NCI-H1436 treated with DMSO at 0.1 percent for 48 hours (cell line): ENCODE measurements at places on chromosomes 7 and 10.

- no peak for DNase-seq
Observed at GRCh38 chr10:94042001-94042833, 48.5 kb downstream of the PLCE1 start.

- DNase-seq: no peak
Observed at GRCh38 chr7:143048827-143049226, 3.3 kb upstream of the OR6V1 start.

DNA sequence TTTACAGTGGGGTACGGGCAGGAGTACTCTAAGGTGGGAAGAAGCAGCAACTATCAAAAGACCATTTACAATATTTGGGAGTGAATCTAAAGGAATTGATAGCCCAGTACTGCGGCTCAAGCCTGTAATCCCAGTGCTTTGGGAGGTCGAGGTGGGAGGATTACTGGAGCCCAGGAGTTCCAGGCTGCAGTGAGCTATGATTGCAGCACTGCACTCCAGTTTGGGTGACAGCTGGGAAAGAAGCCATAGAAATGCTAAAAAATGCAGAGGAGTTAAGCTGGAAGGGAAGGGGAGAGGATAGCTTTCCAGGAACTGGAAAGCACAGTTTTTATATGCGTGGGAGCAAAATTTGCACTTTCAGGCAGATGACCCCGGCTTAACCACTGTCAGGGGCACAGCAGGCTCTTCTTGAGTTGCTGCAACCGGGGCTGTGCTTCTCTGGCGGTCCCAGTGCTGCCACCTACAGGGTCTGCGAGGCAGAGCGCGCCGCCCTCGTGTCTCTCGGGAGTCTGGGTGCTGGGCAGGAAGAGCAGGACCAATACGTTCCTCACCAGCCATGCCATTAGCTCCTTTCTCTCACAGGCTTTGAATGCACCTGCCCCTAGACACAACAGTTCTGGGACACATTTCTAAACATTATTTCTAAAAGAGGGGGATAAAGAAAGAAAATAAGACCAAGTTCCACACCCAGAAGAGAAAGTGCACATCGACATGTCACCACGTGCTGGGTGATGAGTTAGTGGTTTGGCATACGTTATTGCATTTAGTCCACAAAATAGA is 10.1 kb upstream of the BMPER start:
- peak; percentile 16 for DNase-seq

DNA sequence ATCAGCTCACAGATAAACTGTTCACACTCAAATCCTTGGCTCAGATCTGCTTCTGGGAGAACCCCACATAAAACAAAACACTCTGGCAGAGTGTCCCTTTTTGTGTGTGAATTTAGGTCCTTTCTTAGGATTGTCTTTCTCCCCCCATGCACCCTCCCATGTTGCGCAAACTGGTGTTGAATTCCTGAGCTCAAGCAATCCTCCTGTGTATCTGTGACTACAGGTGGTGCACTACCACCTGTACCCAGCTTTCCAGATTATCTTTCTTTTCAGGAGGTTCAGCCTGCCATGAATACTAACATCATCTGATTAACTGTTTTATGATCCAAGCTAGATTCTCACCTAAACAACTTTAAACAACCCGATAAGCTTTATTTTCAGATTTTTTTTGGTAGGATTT is 177.6 kb upstream of the CSTF2T start:
- no peak for DNase-seq

DNA sequence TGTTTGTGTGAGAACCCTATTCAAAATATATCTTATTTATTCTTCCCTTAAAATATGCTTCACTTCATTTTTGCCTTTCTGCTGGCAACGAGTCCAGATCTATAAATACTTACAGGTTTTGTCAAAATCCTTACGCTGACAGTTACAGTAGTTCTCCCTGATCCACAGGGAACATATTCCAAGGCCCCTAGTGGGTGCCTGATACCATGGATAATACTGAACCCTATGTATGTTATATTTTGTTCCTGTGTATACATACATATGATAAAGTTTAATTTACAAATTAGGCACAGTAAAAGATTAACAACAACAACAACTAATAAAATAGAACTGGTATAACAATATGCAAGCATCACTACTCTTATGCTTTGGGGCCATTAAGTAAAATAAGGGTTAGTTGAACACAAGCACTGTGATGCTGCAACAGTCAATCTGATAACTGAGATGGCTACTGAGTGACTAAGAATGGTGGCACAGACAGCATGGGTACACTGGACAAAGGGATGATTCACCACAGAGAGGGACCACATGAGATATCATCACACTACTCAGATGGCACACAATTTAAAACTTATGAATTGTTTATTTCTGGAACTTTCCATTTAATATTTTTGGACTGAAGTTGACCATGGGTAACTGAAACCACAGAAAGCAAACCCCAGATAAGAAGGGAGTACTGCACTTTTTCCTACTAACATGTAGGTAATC is 29.4 kb upstream of the PCGF5 start:
- no peak for DNase-seq

DNA sequence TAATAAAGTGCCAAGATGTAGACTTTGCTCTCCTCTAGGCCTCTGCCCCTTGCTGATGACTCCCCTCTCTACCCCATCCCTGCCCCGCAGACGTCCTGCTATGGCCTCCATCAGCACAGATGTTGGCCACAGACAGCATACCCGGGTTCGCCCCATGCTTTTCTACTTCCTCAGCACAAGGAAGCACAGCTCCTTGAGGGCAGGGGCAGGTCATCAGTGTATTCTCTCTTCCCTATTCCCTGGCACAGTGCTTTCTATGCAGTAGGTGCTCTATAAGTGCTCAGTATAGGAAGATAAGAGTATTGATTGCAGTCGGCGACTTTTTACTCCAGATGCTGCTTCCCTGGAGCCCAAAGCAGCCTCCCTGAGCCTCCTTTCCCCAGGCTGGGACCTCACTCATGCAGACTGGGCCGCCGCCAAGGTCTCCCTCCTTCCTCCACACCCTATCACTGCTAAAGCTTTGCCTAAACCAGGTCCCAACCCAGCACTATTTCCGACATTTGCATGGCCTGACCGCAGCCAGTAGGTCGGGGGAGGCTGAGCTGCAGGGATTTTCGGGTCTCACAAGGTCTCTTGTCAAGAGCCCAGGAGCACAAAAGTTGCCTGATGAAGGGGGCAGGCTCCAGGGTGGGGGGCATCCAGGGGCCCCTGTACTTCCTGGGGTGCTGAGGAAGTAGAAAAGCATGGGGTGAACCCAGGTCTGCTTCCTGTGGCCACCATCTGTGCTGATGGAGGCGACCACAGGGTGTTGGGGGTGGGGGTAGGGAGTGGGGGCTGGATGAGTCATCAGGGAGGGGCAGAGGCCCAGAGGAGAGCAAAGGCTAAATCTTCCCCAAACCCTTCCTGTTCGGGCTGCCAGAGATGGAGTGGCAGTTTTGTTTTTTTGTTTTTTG is 8.0 kb downstream of the CALHM3 start:
- DNase-seq: no peak

DNA sequence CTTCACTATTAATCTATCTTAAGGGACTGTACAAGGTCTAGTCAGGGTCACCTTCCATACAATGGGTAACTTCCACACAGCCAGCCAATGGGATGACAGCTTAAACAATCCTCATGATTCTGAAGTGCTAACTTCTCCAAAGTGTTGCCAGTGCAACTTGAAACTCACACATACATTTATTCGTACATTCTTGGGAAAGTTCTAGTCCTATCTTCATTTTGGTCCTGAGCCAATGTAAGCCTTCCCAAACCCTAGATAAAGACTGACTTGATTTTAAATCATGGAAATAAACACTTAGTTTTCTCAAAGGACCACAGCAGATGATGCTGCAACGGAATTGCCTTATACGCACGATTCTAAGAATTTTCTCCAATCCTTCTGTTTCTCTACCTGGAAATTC is 117.5 kb upstream of the COL1A2 start:
- DNase-seq: no peak

GRCh38 chr7:92880212-92881090 is 44.1 kb upstream of the CDK6 start:
- no peak for DNase-seq

DNA sequence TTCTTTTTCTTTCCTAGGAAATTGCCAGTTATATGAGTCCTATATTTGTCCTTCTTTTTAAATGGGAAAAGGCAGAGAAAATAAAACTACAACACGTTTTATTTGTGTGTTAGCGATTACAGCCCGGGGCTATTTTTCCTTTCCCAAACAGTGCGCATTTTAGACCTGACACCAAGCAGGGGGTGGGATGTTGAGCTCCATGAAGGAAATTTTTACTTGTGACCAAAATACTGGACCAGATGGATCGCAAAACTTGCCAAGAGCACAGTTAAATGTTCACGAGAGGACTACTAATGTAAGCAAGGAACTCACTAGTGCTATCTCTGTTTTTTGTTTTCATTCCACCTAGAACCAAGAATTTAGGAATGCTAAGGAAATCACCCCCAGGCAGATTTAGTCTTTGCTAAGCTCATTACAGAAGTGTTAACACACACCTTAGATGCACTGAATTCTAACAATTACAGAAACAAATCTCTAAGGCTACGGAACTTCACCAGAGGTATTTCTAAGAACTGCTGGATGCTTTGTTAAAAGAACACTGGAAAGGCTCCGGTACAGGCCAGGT is 114.8 kb downstream of the JAZF1 start:
- no peak for DNase-seq

DNA sequence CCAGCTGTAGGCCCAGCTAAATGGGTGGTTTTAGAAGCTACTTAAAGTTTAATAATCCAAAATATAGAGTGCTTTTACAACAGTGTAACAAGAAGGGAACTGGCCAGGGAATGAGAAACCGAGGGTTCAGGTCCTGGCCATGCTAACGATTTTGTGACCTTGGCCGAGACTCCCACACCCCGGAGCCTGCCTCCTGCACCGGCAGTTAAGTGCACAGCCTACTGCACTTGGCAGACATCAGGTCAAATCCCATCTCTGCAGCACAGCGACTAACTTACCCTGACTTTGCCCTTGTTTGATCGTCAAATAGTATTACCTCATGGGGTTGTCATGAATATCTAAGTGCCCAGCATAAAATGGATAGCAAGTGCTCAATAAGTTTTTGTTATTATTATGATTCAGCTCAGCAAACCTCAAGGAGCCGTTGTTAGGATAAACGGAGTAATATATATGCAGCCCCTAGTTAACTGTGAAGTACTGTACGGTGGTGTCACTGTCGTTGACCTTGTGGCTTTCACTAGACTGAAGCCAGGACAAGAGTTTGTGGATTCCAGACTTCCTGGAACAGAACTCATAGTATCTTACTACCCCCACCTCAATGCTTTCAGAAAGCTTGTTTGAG is 35.5 kb downstream of the LYZL1 start:
- no peak for DNase-seq

DNA sequence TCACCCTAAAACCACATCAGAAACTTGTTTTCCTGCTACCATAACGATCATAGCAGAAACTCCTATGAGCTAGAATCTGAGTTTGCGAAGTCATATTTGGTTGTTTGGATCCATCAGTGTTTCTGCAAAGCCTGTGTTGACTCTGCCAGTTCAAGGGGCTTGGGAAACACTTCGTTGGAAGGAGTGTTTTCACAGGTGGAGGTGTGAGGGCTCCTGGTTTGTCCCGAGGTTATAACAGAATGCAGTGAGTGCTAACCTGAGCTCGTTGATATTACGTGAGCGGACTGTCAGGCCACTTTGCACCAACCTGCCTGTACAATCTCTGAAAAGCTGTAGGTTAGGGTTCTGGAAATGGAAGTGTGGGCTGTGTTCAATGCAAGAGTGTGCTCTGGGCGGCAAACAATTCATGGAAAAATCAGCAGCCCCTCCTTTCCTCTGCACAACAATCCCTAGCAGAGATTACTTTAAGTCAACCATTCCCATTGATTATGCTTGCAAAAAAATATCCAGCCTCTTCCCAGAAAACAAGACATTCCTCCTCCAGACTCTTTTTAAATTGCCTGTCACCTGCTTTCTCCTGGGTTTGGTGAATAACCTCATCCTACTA is 622.0 kb downstream of the TYW1 start:
- no peak for DNase-seq

- no peak for DNase-seq
Observed at GRCh38 chr10:132010483-132010882, 28.8 kb upstream of the BNIP3 start.

- no peak for DNase-seq
Observed at GRCh38 chr7:156376317-156376716, 264.3 kb upstream of the RNF32 start.

DNA sequence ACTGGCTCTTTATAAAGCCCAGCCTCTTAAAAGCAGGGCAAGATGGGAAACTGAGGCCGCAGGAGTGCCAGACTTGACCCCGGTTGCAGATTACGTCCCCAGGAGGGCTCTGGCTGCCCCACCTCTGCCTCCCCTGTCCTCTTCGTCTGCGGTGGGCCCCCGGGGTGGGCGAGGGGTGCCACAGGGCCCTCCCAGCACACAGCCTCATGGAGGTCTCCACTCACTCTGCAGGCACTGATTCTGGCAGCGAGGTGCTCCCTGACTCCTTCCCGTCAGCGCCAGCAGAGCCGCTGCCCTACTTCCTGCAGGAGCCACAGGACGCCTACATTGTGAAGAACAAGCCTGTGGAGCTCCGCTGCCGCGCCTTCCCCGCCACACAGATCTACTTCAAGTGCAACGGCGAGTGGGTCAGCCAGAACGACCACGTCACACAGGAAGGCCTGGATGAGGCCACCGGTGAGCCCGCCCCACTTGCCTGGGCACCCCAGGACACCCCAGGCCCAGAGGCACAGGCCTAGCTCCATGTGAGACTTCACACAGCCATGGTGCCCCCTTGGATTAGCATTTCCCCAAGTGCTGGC is 39.4 kb upstream of the SLC29A3 start:
- DNase-seq: no peak

GRCh38 chr7:48242846-48243245 is 71.6 kb downstream of the ABCA13 start:
- no peak for DNase-seq

DNA sequence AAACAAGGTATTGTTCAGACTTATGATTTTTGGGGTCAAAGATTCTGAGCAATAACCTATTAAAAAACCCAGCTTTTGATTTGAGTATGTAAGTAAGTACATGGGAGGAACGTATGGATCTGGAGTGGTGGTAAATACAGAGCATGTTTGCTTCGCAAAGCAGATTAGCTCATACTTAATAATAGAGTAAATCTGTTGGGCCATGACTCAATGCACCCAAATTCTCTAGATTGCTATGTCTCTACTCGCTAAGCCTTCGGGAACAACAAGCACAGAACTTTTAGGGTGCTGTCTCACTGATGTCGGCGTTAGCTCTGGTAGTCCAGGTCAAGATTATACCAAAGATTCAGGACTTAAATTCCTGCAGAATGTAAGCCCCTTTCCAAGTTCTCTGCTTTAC is 807 bp upstream of the MINPP1 start:
- no peak for DNase-seq

- no peak for DNase-seq
Observed at GRCh38 chr7:137940656-137941518, 61.0 kb downstream of the CREB3L2 start.

DNA sequence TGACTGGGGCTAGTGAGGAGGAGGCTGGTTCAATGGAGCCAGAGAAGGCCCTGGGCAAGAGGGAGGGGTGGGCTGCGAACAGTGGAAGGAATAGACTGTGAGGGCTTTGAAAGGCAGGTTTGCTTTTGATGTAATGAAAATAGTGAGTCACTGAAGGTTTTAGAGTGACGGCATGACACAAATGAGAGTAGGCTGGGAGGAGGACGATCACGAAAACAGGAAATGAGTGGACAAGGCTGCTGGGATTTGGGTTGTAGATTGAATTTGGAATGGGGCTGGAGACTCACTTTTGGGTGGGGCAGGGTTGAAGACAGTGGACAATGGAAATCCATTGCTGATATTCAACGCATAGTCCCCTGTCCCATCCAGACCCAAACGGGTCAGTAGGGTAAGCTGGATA is 139.6 kb downstream of the CDH23 start:
- DNase-seq: no peak

GRCh38 chr7:156109988-156110387 is 297.7 kb upstream of the SHH start:
- no peak for DNase-seq

- no peak for DNase-seq
Observed at GRCh38 chr10:128950159-128950915, 516.7 kb upstream of the MGMT start.
